ENCODE measurements at places on chromosomes 2 and 18. TPM values are rescaled to one million over a fixed set of nuclear protein-coding genes. Genes with fewer than 3 reads are reported as not detected.
A peak's percentile ranks its signal among the peaks of the same experiment; 100 is the strongest.

- DNase-seq = no peak
- H3K4me1 ChIP-seq = no peaks in the 10 kb centered on the region
- no peaks in the 10 kb centered on the region for H3K36me3 ChIP-seq
- no peak overlapping the region for H3K27ac ChIP-seq
Measured at GRCh38 chr18:70709144-70709543, 420.3 kb downstream of the SOCS6 start.

GRCh38 chr2:139454251-139454650 is 674.1 kb upstream of the NXPH2 start:
- no peak overlapping the region for H3K27ac ChIP-seq
- no peaks in the 10 kb centered on the region for H3K4me1 ChIP-seq
- no peak for DNase-seq
- no peak overlapping the region for H3K4me3 ChIP-seq
- H3K27me3 ChIP-seq = no peaks in the 10 kb centered on the region

DNA sequence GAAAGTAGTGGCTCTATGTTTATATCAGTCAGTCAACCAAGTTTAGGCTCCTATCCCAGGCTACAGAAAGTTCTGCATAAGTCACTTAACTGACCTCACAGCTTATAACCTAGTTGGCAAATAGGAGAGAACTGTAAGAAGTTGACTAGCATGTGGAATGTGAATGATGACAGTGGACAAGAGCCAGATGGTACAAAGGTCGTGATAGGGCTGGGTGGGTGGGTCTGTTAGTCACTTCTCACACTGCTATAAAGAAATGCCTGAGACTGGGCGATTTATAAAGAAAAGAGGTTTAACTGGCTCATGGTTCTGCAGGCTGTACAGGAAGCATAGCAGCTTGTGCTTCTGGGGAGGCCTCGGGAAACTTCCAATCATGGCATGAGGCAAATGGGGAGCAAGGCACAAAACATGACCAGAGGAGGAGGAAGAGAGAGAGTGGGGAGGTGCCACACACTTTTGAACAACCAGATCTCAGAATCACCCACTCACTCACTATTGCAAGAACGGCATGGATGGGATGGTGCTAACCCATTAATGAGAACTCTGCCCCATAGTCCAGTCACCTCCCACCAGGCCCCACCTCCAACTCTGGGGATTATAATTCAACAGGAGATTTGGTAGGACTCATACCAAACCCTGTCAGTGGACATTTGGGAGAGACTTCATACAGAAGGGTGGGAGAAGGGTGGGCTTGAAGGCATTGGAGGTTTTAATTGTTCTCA is 68.8 kb downstream of the LTBP1 start:
- H3K27ac ChIP-seq = no peak overlapping the region
- no peak for DNase-seq
- H3K36me3 ChIP-seq = no peaks in the 10 kb centered on the region
- peaks cover 15% of the 10 kb centered on the region for H3K4me1 ChIP-seq
- H3K4me3 ChIP-seq = no peak overlapping the region

DNA sequence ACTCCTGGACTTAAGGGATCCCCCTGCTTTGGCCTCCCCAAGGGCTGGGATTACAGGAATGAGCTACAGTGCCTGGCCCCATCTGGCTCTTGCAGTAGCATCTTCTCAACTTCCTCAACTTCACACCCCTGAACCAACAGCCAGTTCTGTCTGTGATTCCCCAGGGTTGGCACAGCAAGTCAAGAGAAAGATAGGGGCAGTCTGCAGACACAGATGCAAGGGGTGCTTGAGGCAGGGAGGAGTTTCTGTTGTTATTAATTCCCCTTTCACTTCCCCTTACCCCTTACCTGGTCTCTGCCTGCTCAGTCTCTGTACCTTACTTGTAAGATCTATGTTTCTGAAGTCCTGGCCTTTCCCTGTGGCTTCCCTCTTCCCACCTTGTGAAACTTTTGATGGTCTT is 54.1 kb upstream of the MEX3C start:
- no peak overlapping the region for H3K4me3 ChIP-seq
- no peak overlapping the region for H3K27ac ChIP-seq
- H3K27me3 ChIP-seq = no peaks in the 10 kb centered on the region

- no peak overlapping the region for H3K4me3 ChIP-seq
- DNase-seq = no peak
- H3K27ac ChIP-seq = no peak overlapping the region
- H3K4me1 ChIP-seq = no peaks in the 10 kb centered on the region
- no peaks in the 10 kb centered on the region for H3K36me3 ChIP-seq
- H3K27me3 ChIP-seq = no peaks in the 10 kb centered on the region
Measured at GRCh38 chr2:52862801-52863200, 904.8 kb upstream of the CHAC2 start.

- DNase-seq = no peak
- H3K36me3 ChIP-seq = no peaks in the 10 kb centered on the region
- no peaks in the 10 kb centered on the region for H3K4me1 ChIP-seq
- no peak overlapping the region for H3K4me3 ChIP-seq
- H3K27me3 ChIP-seq = no peaks in the 10 kb centered on the region
Measured at GRCh38 chr18:39796393-39796792, 2158.6 kb upstream of the PIK3C3 start.

DNA sequence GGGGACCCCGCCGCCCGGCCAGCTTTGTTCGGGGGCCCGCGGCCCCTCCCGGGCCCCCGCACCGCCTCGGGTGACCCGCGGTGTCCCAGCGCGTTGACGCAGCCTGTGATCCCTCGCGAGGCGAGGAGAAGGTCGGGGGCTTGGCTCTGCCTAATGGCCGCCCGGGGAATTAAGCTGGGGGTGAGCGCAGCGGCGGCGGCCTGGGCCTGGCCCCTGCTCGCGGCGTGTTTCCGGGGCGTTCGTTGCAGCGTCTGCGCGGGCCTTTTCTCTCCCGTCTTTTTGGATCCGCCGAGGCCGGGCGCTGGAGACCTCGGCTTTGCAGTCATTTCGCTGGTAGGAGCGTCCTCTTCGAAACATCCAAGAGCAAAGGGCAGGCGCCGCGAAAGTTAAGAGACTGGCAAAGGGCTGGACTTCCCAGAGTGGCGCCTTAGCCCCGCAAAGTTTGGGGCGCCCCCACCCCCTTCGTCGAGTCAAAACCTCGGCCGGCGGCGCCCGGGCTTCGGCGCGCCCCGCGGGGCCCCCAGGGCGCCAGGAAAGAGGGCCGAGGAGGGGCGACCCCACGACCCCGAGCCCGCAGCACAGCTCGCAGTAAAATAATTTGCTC is 1.3 kb downstream of the SALL3 start:
- H3K27ac ChIP-seq = peak overlapping the region; percentile 43
- H3K36me3 ChIP-seq = no peaks in the 10 kb centered on the region
- peak; percentile 68 for DNase-seq
- peaks cover 52% of the 10 kb centered on the region for H3K4me1 ChIP-seq
- H3K27me3 ChIP-seq = peaks cover 93% of the 10 kb centered on the region
- peak overlapping the region; percentile 89 for H3K4me3 ChIP-seq

GRCh38 chr2:28128281-28128950 is 237.9 kb downstream of the BABAM2 start:
- no peaks in the 10 kb centered on the region for H3K4me1 ChIP-seq
- no peak overlapping the region for H3K4me3 ChIP-seq
- no peak for DNase-seq
- H3K27ac ChIP-seq = no peak overlapping the region
- H3K27me3 ChIP-seq = no peaks in the 10 kb centered on the region

DNA sequence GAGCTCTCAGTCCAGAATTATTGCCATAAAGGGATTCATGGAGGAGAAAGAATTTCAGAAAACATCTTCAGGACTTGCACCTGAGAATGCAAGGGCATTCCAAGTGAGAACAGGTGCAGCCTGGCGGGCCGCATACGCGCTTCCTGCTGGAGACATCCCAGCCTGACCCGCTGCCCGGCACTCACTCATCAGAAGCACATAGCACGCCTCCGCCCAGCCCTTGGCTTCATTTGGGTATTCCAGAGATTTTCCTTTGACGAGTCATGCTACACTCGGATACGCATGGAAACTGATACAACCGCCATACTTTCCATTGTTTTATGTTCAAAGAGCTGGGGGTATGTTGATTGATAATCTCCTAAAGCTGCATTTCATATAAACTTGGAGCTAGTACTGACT is 228.0 kb upstream of the ID2 start:
- no peaks in the 10 kb centered on the region for H3K36me3 ChIP-seq
- H3K4me3 ChIP-seq = no peak overlapping the region
- H3K4me1 ChIP-seq = no peaks in the 10 kb centered on the region
- no peak overlapping the region for H3K27ac ChIP-seq

GRCh38 chr2:238658054-238658407 is 189.9 kb upstream of the TWIST2 start:
- no peak overlapping the region for H3K4me3 ChIP-seq
- no peak overlapping the region for H3K27ac ChIP-seq
- no peaks in the 10 kb centered on the region for H3K36me3 ChIP-seq
- no peaks in the 10 kb centered on the region for H3K27me3 ChIP-seq
- no peak for DNase-seq

GRCh38 chr2:222025881-222026271 is 272.9 kb downstream of the PAX3 start:
- peak; percentile 59 for DNase-seq
- H3K27ac ChIP-seq = peak overlapping the region; percentile 46
- H3K36me3 ChIP-seq = no peaks in the 10 kb centered on the region
- H3K27me3 ChIP-seq = no peaks in the 10 kb centered on the region
- peaks cover 19% of the 10 kb centered on the region for H3K4me1 ChIP-seq
- H3K4me3 ChIP-seq = peak overlapping the region; percentile 17

DNA sequence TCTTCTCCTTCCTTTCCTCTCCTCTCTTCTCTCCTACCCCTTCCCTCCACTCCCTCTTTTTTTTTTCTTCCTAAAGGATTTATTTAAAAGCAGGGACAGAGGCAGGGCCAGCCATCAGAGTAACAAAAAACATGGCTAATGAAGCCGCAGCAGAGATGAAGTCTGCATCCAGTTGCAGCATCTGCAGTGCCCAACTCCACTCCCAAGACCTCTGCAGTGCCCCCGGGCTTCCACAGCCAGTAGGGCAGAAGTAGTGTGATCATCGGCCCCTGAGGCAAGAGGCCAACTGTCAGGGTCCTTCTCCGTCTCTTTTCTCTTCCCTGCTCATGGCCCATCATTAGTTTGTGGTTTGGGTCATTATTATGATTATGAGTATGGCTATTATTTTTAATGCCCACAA is 4.2 kb upstream of the EGR4 start:
- H3K27me3 ChIP-seq = peaks cover 100% of the 10 kb centered on the region
- no peak overlapping the region for H3K27ac ChIP-seq
- H3K4me3 ChIP-seq = no peak overlapping the region
- H3K4me1 ChIP-seq = peaks cover 3% of the 10 kb centered on the region

Gene POTEF
- total RNA-seq = 15.1 TPM

Gene CFC1
- not detected for total RNA-seq

Gene PLGLB1
- 1.6 TPM for total RNA-seq

Gene DHRS9
- not detected for total RNA-seq

Gene MC2R
- total RNA-seq = not detected

Measured in neural progenitor cell (in vitro differentiated cells).